ENCODE measurements at places on chromosomes 3 and 15.
A peak's percentile ranks its signal among the peaks of the same experiment; 100 is the strongest.

- peak; percentile 4 for DNase-seq
Observed at GRCh38 chr3:123449102-123449996, 459 bp upstream of the ADCY5 start.

- no peak for DNase-seq
Observed at GRCh38 chr3:148372206-148372875, 325.4 kb upstream of the AGTR1 start.

DNA sequence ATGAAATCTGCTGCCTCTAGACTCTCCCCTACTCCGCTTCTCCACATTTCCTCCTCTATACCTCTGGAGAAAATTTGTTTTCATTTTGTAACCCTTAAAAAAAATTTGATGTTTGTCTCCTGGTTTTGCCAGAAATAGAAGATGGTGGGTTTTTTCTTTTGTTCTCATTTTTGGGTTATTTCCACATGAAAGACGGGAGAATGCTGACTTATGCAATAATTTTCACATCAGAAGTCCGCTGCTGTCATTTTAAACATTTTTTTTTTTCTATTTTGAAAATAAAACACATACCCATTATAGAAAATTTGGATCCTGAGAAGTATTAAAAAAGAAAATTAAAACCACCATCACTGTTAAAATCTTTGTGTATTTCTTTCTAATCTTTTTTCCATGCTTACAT lies 320.8 kb upstream of the NR2E3 start:
- DNase-seq: no peak

GRCh38 chr3:58336135-58336882 lies 3.6 kb downstream of the PXK start:
- peak; percentile 98 for DNase-seq

DNA sequence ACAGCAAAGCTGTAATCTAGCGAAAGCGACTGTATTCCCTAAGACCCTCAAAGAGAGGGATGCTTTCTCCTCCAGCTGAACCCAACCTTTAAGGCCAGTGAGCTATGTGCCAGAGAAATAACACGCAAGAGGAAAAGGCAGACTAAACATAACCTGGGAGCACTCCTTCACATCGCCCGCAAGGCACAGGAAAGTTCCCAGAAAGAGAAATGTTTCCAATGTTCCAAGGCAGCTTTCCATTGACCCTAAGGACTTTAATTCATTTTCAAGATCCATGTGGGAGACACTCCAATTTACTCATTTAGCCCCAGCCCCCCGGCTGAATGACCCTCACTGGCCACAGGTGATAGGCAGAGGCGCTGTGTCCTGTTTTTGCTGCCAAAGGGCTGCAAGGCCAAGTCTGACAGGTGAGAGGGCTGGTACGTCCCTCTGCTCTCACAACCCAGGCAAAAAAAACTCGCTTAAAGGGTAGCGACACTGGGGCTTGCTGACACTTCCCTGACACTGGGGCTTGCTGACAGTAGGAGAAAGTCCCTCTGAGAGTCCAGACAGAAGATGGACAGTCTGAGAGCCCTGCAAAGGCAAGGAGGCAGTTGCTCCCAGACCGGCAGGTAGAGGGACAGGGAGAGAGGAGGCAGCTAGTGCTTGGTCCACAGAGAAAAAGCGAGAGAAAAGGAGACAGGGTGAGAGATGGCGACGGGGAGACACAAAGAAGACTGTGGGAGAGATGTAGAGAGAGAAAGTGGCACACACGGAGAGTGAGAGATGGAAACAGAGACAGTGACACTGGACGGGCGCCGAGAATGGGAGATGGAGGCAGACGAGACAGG lies 702 bp downstream of the ARHGEF3 start:
- DNase-seq: no peak

DNA sequence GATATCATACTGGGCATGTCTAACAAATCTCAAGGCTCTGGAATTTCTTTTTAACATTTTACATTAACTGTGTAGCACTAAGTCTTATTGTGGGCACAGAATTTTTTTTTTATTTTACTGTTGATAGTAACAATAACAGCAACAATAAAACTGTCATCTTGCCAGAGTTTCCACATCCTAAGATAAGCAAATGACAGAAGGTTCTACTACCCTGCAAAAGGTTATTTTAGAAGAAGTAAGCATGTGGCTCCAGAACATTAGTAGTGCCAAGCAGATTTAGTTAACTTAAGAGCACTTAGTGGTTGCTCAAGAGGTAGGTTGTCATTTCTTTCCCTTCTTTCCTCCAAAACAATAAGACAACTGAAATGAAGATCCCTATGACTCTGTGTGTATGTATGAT lies 743.0 kb upstream of the CBLB start:
- DNase-seq: peak; percentile 28

GRCh38 chr3:139468399-139468798 lies 7.9 kb downstream of the RBP2 start:
- no peak for DNase-seq

- DNase-seq: no peak
Observed at GRCh38 chr15:91110407-91110806, 10.3 kb downstream of the SV2B start.

DNA sequence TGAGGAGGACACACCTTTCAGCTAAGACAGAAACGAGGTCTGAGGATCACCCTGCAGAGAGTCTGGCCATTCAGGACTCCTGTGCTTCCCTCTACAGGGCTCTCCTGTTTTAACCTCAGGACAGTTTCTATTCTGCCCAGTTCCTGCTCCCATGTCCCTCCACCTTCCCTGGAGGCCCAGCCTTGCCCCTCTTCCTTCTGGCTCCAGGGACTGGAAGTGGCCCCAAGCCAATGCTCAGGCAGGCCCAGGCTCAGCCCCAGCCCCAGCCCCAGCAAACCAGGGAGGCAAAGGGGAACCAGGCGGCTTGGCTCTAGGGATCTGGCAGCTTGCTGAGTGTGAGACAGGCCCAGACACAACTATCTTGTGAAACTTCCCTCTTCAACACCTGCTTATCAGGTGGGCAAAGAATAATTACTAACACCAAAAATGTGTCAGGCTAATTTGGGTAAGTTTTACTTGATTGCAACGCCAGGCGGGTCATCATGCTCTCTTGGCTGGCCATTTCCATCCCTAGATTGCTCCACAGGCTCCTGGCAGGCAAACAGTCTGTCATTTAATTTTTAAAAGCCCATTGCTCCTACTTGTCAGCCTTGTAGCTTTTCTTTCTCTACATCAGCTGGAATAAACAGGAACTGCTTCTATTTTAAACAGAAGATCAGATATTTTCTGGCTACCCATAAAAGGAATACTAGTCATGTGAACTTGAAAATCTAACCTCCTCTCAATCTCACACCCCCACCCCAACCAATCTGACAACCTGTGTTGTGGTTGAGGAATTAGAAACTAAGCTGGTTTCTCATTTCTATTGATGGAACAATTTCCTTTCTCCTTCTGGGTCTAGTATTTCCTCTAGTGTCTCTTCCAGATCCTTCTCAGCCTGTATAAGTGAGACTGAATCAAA lies 33.5 kb downstream of the UPK1B start:
- no peak for DNase-seq

DNA sequence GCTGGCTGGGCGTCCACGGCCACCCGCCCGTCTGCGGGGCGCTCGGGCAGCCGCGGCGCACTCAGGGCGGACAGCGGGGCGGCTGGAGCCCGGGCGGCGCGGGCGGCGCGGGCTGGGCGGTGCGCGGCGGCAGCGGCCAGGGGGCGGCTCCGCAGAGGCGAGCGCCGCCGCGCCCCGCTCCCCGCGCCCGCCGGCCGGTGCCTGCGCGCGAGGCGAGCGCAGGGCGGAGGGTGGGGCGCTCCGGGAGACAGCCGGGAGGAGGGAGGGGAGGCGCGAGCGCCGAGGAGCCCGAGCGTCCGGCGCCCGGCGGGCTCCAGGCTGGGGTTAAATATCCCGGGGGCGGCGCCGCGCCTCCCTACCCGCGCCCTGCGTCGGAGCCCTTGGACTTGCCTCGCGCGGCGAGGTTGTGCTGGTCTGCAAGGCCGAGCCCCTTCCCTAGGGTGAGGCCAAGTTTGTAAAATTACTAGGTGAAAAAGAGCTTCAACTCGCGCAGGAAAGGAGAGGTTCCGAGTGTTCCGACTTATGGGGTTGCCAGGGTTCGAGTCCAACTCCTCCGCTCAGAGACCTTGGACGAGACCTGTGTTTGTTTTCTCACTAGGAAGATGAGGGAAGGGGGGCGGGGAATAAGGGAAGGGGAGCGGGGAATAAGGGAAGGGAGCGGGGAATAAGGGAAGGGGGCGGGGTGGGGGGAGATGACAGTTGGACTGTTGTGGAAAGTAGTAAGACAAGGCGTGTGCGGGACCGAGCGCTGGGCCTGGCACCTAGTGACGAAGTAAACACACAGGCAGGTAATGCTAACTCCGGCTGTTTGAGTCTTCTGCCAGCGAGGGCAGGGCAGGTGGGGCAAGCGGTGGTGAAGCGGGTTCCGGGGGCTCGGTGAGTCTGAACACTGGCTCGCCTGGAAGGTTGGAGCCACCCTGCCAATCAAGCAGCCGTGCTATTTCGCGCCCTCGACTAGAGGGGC lies at the start of gene TNFAIP8L3:
Gene TNFAIP8L3 (minus strand): TSS at position 301 of the 964 bp plus-strand sequence. CDS start 311 bp downstream, outside the sequence.
- DNase-seq: no peak

GRCh38 chr3:14791343-14791945 lies 27.3 kb upstream of the FGD5 start:
- DNase-seq: peak; percentile 38

GRCh38 chr3:61627768-61628185 lies 66.4 kb downstream of the PTPRG start:
- peak; percentile 92 for DNase-seq

DNA sequence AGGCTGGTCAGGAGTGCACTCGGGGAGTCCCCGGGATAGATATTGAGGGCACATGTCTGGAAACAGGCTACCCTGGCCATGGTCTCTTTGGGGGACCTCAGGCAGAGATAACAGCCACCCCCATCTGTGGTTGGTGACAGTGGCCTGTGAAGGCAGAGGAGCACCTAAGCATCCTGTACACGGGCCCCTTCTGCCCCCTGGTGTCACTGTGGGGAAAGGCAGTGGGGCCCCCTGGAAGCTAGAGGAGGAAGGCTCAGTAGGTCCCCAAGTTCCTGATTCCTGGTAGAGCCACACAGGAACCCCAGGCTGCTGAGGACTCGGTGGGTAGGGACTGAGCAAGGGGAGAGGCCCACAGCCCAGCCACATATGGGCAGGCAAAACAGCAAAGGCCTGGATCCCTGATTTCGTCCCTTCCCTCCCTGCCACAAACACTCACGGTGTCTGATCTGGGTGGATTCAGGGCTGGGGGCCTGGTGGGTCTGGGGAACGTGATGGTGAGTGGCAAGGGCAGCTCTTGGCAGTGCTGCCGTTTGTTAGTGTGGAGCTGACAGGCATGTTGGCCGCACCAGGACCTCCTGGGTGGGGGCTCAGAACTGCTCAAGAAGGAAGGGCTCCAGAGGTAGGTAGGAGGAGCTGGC lies 14.1 kb upstream of the CXCR6 start:
- peak; percentile 31 for DNase-seq

DNA sequence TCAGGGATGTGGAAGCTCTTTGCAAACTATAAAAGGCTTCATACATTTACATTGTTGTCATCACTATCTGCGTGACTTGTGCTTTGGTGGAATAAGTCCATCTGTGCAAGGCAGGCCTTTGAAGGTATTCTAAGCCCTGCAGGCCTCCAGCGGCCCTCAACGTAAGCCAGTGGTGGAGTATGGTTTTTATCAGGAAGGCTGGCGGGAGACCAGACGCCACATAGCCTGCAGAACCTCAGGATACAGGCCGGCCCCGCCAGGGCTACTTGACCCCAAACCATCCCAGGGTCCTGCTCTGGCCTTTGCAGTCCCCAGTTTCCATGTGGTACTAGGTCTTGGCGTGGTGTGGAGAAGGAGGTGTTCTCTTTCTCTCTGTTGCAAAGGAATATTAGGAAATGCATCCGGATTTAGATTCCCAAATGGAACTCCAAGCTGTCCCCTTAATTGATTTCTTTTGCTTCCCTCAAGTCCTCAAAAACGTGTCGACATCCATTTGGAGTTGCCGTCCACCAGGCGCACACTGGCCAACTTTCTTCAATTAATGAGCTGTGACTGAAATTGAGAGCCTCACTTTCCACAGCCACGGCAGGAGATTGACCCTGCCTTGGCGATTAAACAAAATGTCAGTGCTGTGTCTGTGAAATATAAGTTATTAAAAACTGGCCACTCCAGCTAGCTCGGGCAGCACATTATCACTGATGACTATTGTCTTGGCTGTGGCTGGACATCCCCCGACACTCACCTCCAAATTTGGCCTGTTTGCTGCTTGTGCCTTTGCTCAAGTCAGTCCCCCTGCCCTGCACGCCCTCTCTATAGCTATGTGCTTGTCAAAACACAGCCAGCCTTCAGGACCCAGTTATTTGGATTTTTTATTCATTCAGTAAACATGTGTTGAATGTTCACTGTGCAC lies 239.8 kb upstream of the TLE3 start:
- DNase-seq: no peak

DNA sequence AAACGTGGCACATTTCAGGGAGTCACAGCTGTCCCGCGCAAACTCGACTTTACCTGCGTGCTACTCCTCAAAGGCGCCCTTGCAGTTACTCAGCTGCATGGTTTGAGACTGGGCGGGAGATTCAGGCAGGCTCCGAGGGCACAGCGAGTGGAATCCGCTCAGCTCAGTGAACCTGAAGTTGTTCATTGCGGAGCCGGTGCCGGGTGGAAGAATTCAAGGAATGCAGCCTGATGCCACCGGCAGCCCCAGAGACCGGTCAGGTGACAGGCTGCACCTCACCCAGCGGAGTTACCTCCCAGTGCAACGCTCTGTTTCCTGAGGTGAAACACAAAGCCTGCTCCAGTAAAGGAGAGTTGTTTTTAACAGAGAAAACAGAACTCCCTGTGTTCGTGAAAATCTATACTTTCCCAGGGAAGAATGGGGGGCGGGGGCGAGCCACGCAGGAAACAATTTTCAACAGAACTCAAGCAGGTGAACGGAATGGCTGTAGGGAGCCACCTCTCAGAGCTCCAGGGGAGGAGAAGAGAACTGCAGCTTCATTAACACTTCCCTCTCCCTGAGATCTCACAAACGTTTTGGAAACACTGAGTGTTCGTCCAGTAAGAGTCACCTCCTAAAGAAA lies 3.8 kb downstream of the VEPH1 start:
- no peak for DNase-seq

- no peak for DNase-seq
Observed at GRCh38 chr15:28085489-28086174, 13.5 kb downstream of the OCA2 start.

DNA sequence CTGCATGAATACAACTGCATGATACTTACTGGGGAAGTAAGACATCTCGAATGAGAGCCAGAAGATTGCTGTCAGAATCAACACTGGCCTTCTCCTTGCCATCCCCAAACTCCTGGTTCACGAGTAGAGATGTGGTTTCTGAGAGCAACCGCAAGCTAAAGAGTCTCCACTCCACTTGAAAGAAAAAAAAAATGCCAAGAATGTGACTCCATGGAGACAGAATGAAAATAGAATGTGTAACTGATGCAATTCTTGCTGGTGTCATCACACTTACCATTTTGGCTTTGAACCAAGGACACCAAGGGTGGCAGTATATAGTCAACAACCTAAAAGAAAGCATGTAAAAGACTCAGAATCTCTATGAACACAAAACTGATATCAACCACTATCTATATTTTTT lies 280.4 kb downstream of the ULK4 start:
- peak; percentile 90 for DNase-seq

DNA sequence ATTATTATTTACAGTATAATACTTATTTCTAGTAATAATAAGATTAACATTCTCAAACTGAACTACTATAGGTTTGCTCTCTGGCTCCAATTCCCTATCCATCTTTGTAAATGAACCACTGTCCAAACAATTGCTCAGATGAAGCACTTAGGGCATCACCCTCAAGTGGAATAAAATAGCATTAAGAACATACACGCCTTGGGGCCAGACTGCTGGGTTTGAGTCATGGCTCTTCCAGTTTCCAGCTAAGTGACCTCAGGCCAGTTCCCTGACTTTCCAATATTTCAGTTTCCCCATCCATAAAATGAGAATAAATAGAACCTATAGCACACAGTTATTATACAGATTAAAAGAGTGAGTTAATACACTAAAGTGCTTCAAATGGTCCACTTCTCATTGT lies 507.2 kb downstream of the MAGI1 start:
- no peak for DNase-seq

Measured in fibroblast of mammary gland (primary cell).